ENCODE measurements at places on chromosomes 3 and 15.

GRCh38 chr3:143146486-143147274, 27.1 kb downstream of the CHST2 start:
- DNase-seq, result no peak

GRCh38 chr15:99408236-99409096, 157.2 kb downstream of the LRRC28 start:
- DNase-seq, result no peak

DNA sequence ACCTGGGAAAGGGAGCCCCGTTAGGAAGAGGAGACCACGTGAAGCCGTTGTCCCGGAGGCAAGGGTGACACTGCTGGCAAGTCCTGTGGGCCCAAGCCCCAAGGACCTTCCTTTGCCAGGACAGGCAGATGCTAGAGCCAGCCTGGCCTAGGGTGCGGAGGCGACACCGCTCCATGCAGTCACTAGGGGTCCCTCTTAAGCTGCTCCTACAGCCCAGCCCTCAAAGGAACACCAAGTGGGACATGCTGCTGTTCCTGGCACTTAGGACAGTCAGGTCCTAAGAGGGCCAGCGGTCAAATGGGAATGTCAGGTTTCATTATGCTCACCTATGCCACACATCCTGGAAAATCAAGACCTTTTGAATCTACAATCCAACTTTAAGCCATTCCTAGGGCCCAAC, 59.7 kb downstream of the RPN1 start:
- no peak for DNase-seq

- DNase-seq, result no peak
Measured at GRCh38 chr3:15241341-15241740, 35.3 kb downstream of the CAPN7 start.

DNA sequence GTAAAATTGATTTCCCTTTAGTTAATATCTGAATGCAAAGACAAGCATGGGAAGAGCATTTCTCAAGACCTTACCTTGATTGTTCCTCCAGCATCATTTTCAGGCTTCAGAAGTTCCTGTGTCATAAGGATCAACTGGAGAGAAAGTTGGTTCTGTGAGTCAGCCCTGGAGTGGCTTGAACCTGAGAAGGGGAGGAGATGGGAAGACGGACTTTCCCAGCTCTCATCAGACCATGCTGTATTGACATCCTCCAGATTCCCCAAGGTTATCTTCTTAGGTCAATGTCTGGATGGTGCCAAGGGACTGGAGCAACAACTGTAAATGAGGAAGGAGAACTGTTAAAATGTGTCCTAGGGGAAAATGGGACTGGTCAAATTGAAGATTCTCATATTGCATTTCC, 21.0 kb downstream of the RPSA start:
- DNase-seq, result no peak

DNA sequence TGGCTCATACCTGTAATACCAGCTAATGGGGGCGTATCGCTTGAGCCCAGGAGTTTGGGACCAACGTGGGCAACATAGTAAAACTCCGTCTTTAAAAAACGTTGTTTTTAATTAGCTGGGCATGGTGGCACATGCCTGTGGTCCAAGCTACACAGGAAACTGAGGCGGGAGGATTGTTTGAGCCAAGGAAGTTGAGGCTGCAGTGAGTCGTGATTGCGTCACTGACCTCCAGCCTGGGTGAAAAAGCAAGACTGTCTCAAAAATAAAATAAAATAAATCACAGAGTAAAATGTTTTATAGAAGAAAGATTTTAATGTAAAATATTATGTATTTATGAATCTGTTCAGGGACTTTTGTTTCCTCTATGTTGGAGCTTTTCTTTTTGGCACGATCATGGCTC, 15.3 kb upstream of the STRIT1 start:
- DNase-seq, result no peak

DNA sequence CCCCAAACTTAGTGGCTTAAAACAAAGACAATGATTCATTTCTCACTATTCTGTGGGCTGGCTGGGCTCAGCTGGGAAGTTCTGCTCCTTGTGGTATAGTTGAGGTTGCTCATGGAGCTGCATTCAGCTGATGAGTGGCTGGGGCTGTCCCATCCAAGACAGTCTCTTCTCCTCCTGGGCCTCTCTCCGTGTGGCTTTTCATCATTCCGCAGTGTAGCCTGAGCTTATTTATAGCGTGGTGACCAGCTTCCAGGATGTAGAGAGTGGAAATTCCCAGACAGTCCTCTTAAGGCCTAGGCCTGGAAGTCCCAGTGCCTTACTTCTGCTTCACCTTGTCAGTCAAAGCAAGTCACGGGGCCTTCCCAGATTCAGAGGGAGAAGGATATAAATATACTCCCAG, 136.7 kb upstream of the DAZL start:
- no peak for DNase-seq

DNA sequence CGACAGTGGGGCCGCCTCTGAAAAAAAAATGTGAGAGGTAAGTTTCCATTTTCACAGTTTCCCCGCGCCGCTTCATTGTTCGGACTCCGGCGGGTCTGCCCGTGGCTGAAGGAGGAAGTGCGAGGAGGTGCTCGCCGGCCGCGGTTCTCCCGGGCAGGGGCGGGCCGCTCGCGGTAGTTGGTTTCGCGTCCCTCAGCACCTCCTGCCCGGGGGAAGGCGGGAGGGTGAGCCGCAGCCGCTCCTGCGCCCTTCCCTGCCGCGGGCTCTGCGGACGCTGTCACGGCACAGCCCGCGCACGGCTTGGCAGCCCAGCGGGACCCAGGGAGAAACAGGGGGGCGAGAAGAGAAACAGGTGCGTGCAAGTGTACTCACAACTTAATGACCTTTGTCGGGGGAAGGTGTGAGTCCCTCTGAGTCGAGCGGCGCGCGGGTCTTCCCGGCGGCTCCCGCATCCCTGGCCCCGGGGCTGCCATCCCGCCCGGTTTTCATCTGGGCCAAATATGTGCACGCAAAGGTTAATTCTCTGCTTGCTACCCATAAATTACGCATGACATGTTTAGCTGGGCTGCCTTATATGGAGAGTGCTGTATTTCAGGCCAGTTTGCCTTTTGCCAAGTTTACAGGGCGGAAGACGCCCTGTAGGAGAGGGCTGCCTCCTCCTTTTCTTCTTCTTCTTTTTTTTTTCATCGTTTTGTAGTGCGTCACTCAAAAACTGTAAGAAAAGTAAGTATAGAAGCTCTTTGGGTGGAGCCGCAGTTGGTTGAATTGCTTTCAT, 514 bp downstream of the MBNL1 start:
- DNase-seq, result no peak

- DNase-seq, result no peak
Measured at GRCh38 chr3:42753757-42754156, 19.3 kb downstream of the CCDC13 start.

Measured in stimulated activated CD8-positive, alpha-beta memory T cell treated with anti-CD3 and anti-CD28 coated beads, Interleukin-7, amount 100 ng/mL, for 24 hours (primary cell).